ENCODE measurements at places on chromosomes 5 and 9.

DNA sequence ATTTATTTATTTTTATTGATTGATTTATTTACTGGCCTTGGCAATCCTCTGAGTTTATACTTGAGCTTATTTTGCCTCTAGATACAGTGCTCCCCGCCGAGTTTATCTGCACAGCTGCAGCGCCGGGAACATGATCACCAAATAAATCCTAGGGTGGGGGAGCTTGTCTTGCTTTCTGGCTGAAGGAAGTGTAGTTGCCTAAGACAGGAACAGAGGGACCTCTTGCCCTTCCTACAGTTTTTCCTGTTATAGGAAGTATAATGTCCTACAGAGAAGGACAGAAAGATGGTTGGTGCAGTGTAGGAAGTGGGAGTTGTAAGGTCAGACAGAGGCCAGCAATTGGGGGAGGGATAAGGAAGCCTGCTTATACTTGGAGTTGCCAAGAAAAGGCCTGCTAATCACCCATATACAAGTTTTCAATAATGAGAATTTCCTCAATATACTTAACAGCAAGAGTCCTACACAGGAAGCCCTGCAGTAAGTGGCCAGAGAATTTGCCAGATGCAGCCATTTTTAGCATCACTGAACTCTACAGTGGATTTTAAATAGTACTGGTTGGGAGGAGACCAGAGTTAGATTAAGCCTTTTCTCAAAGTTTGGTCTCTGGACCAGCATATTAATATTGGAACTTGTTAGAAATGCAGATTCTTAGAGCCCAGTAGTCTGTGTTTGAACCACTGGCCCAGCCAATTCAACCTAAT is 7.7 kb downstream of the AOPEP start:
- no peak for DNase-seq

DNA sequence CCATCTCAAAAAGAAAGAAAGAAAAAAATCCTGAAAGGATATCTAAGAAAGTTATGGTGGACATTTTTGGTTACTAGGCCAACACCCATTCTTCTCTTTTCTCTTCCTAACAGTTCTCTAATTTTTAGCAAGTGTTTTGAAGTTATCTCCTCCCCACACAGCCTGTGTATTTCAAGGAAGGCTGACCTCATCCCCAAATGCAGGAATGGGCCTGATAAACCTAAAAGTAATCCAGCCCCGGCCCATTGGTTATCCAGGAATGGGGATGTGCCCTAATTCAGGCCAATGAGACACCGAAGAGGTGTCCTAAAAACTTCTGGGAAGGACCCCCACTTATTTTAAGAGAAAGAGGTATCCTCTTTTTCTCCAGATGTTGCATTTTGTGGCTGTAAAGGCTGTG is 46.6 kb downstream of the F2R start:
- no peak for DNase-seq

- DNase-seq, result no peak
Measured at GRCh38 chr5:69224520-69224919, 10.2 kb upstream of the CDK7 start.

GRCh38 chr5:171155621-171156020 is 153.4 kb upstream of the TLX3 start:
- no peak for DNase-seq

- DNase-seq, result peak; percentile 19
Measured at GRCh38 chr9:6197330-6197729, 18.3 kb upstream of the IL33 start.

- DNase-seq, result no peak
Measured at GRCh38 chr9:128469070-128469469, 13.3 kb downstream of the ODF2 start.

- no peak for DNase-seq
Measured at GRCh38 chr9:114412048-114412683, 24.4 kb upstream of the AKNA start.

DNA sequence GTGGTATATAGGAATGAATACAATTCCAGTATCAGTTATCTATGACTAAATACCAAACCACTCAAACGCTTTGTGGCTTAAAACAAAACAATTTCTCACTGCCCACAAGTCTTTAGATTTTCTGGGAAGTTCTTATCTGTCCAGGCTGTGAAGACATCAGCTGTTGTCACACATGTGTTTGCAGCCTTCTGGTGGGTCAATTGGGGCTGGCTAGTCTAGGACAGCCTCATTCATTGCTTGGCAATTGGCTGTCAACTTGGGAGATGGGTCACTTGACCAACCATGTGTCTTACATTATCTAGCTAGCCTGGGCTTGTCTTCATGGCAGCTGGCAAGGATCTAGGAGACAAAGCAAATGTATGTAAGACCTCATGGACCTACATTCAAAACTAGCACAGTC is 53.8 kb upstream of the PAPPA start:
- DNase-seq, result no peak

GRCh38 chr5:54534191-54535004 is 16.8 kb downstream of the SNX18 start:
- no peak for DNase-seq

GRCh38 chr5:174293006-174293405 is 247.5 kb downstream of the NSG2 start:
- no peak for DNase-seq

DNA sequence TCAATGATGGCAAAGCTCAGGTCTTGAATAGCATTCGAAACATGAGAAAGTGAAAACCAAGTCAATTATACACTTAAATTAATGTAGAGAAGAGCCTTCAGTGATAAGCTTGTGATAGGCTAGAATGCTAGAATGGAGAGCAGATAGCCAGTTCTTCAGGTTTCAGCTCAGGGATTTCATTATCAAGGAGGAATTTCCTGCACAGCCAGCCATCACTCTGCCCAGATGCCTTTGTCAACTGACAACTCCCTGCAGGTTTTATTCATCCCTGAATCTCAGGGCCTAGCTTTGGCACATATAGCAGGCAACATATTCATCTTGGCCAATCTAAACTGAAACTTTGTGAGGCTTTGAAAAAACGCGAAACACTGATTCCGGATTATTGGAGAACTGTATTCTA is 199.3 kb upstream of the CDH6 start:
- no peak for DNase-seq

GRCh38 chr5:54632131-54632701 is 114.7 kb downstream of the SNX18 start:
- DNase-seq, result no peak

DNA sequence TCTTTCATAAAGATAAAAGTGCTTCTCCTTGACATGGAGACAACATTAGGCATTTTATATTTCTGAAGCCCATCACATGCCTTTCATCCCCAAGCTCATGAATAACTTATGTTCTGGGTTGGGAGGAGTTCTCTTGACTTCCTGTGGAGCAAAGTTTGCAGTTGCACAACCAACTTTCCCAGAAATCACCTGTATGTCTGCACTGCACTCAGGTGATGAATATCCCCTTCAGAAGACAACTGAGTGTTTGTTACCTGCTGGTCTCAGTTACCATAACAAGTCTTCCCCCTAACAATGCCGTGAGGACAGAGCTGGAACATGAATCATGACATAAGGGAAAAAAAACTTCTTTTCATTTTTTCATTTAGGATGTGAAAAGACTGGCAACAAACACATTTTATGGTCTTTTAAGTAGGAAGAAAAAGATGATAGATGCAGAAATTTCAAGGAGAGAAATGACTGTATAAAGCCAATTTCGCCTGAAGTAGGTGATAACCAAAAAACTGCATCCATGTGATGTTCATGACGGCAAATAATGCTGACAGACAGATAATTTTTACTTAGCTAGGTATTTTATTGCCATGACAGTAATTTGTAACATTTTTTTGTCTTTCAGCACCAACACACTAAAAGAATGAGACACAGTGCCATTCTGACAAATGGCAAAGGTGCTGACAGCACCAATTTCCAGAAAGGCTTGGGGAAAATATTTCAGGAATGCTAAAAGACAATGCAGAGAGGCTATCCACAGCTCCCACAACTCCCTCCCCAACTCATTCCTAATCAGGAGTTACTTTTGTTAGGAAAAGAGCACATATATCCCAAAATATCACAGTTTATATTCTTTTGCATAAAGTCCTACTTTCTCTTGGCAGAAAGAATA is 656.3 kb downstream of the PRELID2 start:
- no peak for DNase-seq

- DNase-seq, result no peak
Measured at GRCh38 chr5:157222506-157223230, 42.0 kb downstream of the ITK start.

DNA sequence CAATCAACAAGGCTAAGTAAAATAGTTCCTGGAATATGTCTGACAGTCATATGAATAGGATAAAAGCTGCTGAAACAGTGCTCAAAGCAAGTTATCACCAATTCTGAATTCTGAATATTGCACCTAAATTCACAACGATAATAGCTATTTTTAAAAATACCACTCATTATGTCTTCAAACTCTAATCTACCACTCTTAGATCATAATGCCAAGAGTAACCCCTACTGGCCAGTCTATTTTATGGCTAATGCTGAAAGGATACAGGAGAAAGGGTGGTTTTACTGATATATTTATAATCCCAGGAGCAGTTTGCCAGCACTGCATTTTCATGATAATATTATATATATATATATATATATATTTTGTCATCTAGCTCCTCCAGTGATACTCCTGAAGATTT is 232.8 kb downstream of the PDE4D start:
- no peak for DNase-seq

GRCh38 chr5:1494780-1495524 is 28.8 kb downstream of the LPCAT1 start:
- DNase-seq, result no peak

- DNase-seq, result no peak
Measured at GRCh38 chr9:16987026-16987425, 116.6 kb upstream of the BNC2 start.

DNA sequence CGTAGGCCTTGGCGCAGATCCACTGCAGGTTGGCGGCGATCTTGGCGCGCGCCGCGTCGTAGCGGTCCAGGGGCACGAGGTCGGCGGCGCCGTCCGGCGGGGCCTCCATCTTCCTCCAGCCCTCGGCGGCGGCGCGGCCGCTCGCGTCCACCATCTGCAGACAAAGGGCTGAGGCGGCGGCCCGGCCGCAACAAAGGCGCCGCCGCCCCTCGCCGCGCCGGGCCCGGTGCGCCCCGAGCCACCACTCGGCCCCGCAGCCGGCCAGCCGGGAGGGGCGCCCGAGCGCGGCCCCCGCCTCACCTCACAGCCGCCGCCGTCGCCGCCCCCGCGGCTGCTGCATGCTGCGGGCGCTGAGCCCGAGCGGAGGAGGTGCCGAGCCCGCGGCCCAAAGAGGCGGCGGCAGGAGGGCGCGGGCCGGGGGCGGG is 328 bp downstream of the CAMSAP1 start:
- DNase-seq, result no peak

DNA sequence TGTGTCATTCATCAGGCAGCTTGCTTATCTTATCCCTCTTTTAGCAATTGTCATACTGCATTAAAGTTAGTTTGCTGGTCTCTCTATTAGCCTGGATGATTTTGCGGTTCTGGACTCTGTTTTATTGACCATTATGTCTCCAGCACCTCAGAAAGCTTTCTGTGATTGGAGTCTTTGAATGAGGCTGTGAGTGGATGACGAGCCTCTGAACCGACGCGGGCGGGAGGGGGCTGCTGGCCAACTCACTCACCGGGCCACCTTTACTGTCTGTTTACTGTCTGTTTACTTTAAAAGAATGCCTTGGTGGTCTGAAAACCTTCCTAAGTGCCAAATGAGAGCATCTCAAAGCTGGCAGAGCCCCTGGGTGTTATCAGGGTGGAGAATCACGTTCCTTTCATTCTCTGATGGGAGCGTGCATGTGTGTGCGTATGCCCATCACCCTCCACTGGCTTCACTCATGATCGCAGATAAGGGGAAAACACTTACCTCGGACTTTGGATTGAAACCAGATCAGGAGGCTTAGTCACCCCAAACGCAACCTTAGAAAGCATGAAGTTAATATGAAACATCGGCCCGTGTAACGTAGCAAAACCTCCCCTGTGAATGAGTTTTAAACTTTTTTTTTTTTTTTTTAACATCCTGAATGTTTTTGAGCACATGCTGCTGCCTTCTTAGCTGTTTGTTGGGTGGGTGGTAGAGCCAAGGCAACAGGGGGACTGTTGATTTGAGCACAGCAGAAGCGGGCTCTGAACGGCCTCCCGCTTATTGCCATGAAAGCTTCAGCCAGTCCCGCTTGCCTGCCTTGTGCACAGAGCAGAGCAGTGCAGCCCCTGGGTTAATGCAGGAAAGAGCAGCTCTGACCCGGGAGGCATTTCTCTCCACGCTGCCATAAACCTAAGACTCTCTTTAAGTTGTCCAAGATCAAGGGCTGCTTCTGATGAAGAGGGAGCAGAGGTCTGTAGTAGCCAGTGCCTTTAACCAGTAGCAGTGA is 173.6 kb downstream of the GADD45G start:
- DNase-seq, result peak; percentile 67

- DNase-seq, result no peak
Measured at GRCh38 chr9:5714501-5715401, 85.8 kb downstream of the RIC1 start.

- DNase-seq, result no peak
Measured at GRCh38 chr5:138605254-138605972, 30.2 kb upstream of the HSPA9 start.

DNA sequence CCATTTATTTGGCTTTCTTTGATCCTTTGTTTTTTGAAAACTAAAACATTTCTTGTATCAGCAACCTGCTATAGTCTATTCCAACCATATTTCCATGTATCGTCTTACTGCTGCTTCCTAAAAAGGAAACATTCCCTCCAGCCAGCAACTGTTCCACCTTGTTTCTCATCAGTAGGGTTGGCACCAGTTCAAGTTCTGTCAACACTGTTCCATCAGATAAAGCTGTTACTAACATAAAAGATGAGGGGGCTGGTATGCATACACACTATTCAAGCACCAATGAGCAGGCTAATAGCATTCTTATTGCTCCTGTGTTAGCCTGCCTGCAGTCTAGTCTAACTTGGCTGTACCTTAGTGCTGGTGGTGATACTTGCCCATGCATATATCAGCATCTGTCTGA is 178.3 kb downstream of the CWC27 start:
- peak; percentile 55 for DNase-seq

GRCh38 chr5:78758169-78758839 is 109.7 kb upstream of the LHFPL2 start:
- no peak for DNase-seq

DNA sequence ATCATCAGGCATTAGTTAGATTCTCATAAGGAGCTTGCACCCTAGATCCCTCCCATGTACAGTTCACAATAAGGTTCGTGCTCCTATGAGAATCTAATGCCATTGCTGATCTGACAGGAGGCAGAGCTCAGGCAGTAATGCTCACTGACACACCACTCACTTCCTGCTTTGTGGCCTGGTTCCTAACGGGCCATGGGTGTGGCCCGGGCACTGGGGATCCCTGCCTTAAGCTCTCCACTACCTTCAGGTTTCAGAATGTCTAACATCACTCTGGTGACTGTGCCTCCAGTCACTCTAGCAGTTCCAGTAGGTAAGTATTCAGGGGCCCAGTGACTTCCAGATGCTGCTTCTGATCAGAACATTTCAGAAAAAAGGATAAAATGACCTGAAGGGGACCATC is 152.4 kb downstream of the LRRC70 start:
- no peak for DNase-seq

All from kidney (tissue), 22 donors.